Fibroblast of lung (primary cell): ENCODE measurements at places on chromosomes 2 and 18. TPM values are rescaled to one million over a fixed set of nuclear protein-coding genes. Genes with fewer than 3 reads are reported as not detected.

DNA sequence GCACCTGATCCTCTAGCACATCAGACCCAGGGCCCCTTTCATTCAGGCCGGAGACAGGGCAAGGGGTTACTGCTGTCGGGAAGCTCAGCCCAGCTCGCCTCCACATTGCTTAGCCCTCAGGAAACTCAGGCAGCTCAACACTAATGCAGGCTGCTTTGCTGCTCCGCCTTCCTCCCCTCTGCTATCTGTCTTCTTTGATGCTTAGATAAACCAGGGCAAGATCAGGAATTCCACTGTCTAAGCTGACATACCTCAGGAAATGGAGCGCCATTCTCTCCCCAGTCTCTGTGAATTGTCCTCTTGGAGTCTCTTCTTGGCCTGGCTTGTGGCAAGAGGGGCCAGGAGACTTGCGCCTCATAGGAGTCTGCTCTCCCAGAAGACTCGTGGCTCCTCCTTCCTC, 25.5 kb upstream of the EXOC6B start:
- H3K36me3 ChIP-seq = no peaks in the 10 kb centered on the region
- H3K4me3 ChIP-seq = no peak overlapping the region
- peaks cover 18% of the 10 kb centered on the region for H3K27me3 ChIP-seq
- no peaks in the 10 kb centered on the region for H3K4me1 ChIP-seq
- H3K27ac ChIP-seq = no peak overlapping the region
- DNase-seq = no peak

DNA sequence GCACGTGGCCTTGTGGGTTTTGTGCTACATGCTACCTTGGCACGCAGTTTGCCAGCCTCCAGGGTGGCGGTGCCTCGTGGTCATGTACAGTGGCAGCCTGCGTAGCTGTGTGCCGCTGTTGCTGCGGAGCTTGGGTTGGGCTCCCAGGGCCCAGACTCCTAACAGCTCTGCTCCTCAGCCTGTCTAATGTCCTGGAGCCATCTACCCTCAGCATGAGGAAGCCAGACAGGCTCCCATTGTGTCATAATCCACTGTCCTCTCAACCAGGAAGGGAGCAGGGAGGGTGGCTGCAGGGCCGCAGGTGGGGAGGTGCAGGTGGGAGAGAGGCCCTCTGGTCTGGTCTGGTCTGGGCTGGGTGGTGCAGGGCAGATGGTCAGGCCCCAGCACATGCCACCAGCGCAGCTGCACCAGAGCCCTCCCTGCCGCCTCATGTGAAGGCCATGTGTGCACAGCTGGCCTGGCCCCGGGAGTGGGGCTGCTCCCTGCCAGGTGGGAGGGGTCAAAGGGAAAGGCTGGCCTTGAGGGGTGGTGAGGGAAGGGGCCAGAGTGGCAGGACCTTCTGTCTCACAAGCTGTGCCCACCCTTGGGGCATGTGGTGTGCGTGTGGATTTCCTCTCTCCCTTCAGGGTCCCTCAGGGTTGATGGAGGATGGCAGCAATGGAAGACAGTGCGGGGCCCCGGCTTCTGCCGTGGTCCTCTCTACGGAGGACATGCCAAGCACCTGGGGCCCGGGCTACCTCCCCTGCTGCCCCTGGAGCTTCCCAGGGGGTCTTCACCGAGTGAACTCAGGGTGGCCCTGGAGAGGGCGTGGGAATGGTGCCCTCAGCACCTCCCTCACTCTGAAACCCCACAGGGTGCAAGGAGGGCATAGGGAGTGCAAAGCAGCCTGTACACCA, 4.8 kb downstream of the ATOH8 start:
- H3K4me1 ChIP-seq = peaks cover 6% of the 10 kb centered on the region
- H3K4me3 ChIP-seq = no peak overlapping the region
- no peak for DNase-seq
- H3K27me3 ChIP-seq = no peaks in the 10 kb centered on the region

- no peak overlapping the region for H3K27ac ChIP-seq
- no peaks in the 10 kb centered on the region for H3K36me3 ChIP-seq
- no peaks in the 10 kb centered on the region for H3K27me3 ChIP-seq
- no peaks in the 10 kb centered on the region for H3K4me1 ChIP-seq
- DNase-seq = no peak
These were observed 584.3 kb downstream of the ADCYAP1 start for GRCh38 chr18:1488957-1489356.

GRCh38 chr2:231399853-231400680, 4.6 kb downstream of the B3GNT7 start:
- DNase-seq = no peak
- no peak overlapping the region for H3K4me3 ChIP-seq
- no peaks in the 10 kb centered on the region for H3K4me1 ChIP-seq
- H3K27ac ChIP-seq = no peak overlapping the region
- H3K27me3 ChIP-seq = peaks cover 18% of the 10 kb centered on the region

GRCh38 chr2:218168635-218169462, 2.1 kb upstream of the CXCR1 start:
- H3K4me1 ChIP-seq = no peaks in the 10 kb centered on the region
- H3K27ac ChIP-seq = no peak overlapping the region
- peak; percentile 16 for DNase-seq
- H3K27me3 ChIP-seq = peaks cover 7% of the 10 kb centered on the region
- H3K4me3 ChIP-seq = no peak overlapping the region
- H3K36me3 ChIP-seq = no peaks in the 10 kb centered on the region

Gene ADAM23
- 2.3 and 3.1 TPM in 2 replicates for total RNA-seq

- peaks cover 16% of the 10 kb centered on the region for H3K36me3 ChIP-seq
- H3K27ac ChIP-seq = no peak overlapping the region
- H3K27me3 ChIP-seq = no peaks in the 10 kb centered on the region
- H3K4me3 ChIP-seq = no peak overlapping the region
- H3K4me1 ChIP-seq = no peaks in the 10 kb centered on the region
- no peak for DNase-seq
These were observed 20.5 kb downstream of the PDIA6 start for GRCh38 chr2:10792001-10792634.

DNA sequence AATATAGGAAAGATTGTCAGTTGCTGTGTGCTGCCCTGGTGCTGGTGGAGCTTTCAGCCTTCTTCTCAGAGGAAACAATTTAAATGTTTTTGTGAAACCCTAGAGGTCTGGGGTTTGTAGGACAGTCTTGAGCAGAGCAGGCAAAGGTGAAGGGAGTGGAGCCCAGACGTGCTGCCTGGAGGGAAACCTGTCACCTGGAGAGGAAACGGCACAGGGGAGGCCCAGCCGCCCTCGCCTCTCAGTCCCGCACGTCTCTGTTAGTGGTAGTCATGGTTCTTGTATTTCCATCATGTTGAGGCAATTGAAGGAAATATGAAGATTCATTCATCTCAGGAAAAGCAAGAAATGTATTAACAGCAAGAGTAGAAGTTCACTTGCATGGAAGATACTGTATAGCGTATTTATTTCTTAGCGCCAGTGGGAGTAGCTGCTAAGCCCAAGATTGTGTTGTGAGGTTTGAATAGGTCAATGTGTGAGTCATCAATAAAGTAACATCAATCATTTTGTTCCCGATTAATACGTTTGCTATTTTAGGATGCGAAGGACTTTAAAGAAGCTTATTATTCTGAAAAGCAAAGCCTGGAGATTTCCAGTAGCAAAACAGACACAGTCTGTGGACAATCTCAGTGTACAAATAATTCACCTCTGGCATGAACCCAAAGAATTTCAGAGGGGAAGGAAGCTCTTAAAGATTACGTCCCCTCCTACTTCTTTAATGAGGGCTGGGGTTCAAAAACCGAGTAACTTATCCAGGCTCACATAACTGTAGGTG, 70.4 kb downstream of the LRRFIP1 start:
- peaks cover 2% of the 10 kb centered on the region for H3K36me3 ChIP-seq
- no peak for DNase-seq
- H3K4me3 ChIP-seq = no peak overlapping the region
- H3K4me1 ChIP-seq = peaks cover 45% of the 10 kb centered on the region

- no peaks in the 10 kb centered on the region for H3K4me1 ChIP-seq
- peaks cover 7% of the 10 kb centered on the region for H3K27me3 ChIP-seq
- H3K36me3 ChIP-seq = no peaks in the 10 kb centered on the region
- H3K27ac ChIP-seq = no peak overlapping the region
- no peak overlapping the region for H3K4me3 ChIP-seq
These were observed 6.5 kb downstream of the CTLA4 start for GRCh38 chr2:203873921-203874631.

DNA sequence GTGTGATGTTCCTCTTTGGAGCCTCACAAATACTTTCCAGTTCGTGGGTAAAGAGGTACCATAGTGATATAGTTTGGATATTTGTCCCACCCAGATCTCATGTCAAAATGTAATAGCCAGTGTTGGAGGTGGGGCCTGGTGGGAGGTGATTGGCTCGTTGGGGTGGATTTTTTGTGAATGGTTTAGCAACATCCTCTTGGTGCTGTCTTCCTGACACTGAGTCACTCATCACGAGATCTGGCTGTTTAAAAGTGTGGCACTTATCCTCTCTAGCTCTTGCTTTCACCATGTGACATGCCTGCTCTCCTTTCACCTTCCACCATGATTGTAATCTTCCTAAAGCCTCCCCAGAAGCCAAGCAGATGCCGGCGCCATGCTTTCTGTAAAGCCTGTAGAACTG, 3.0 kb upstream of the CCDC93 start:
- no peak for DNase-seq
- no peak overlapping the region for H3K4me3 ChIP-seq
- H3K36me3 ChIP-seq = no peaks in the 10 kb centered on the region
- H3K27ac ChIP-seq = no peak overlapping the region

Gene RBM44
- 0.17 and 0.26 TPM in 2 replicates for total RNA-seq

Gene MORN2
- 14.4 and 19.3 TPM in 2 replicates for total RNA-seq
